Smooth muscle cell of the pulmonary artery (primary cell): ENCODE measurements at places on chromosomes 7 and 10. TPM values are rescaled to one million over a fixed set of nuclear protein-coding genes. Genes with fewer than 3 reads are reported as not detected.

The TAX1BP1 gene
- total RNA-seq, result 106 and 114 TPM in 2 replicates

The TCAF2 gene
- 3.5 and 7.2 TPM in 2 replicates for total RNA-seq

The CALHM3 gene
- not detected in 2 replicates for total RNA-seq

The AUTS2 gene
- 4.9 and 5.3 TPM in 2 replicates for total RNA-seq

The NT5C3A gene
- 9.5 and 10.0 TPM in 2 replicates for total RNA-seq

The SFTPA1 gene
- total RNA-seq, result not detected in 2 replicates

The IFIT1B gene
- total RNA-seq, result 0.03 TPM in 1 of 2 replicates, not detected in the other

The MKI67 gene
- 3.3 and 7.4 TPM in 2 replicates for total RNA-seq

The TNS3 gene
- total RNA-seq, result 74.0 and 99.2 TPM in 2 replicates

The NKX6-2 gene
- total RNA-seq, result not detected in 2 replicates

The CDC14C gene
- total RNA-seq, result not detected in 2 replicates

The OPN4 gene
- not detected in 2 replicates for total RNA-seq

The SORCS1 gene
- total RNA-seq, result 0.20 TPM in 1 of 2 replicates, not detected in the other

The TUBAL3 gene
- total RNA-seq, result not detected in 2 replicates

The COL1A2 gene
- 7,425 and 10,972 TPM in 2 replicates for total RNA-seq

The AOC1 gene
- total RNA-seq, result not detected in 2 replicates

The NCF1 gene
- total RNA-seq, result not detected in 2 replicates

The WNT2 gene
- 0.20 TPM in 1 of 2 replicates, not detected in the other for total RNA-seq

The ST8SIA6 gene
- 0.13 TPM in 1 of 2 replicates, not detected in the other for total RNA-seq

The SEPTIN7 gene
- total RNA-seq, result 213 and 289 TPM in 2 replicates

The TMEM176A gene
- not detected in 2 replicates for total RNA-seq

The COL26A1 gene
- total RNA-seq, result not detected in 2 replicates

The TACR2 gene
- 0.13 and 0.20 TPM in 2 replicates for total RNA-seq

The CTTNBP2 gene
- 1.2 and 1.9 TPM in 2 replicates for total RNA-seq

The SYT15 gene
- 0.17 and 0.20 TPM in 2 replicates for total RNA-seq

The SMKR1 gene
- 0.20 TPM in 1 of 2 replicates, not detected in the other for total RNA-seq

The AKAP9 gene
- total RNA-seq, result 33.9 and 41.4 TPM in 2 replicates

The OR2A12 gene
- not detected in 2 replicates for total RNA-seq

The PON1 gene
- total RNA-seq, result not detected in 2 replicates

The ANXA8L1 gene
- total RNA-seq, result not detected in 2 replicates

The SUN3 gene
- total RNA-seq, result not detected in 2 replicates

The ATOH7 gene
- 0.07 TPM in 1 of 2 replicates, not detected in the other for total RNA-seq

The IPMK gene
- 6.7 and 8.5 TPM in 2 replicates for total RNA-seq

The GCK gene
- 1.0 and 1.4 TPM in 2 replicates for total RNA-seq

The KLF14 gene
- not detected in 2 replicates for total RNA-seq

The PNLIPRP1 gene
- not detected in 2 replicates for total RNA-seq

The HTR5A gene
- not detected in 2 replicates for total RNA-seq

The SCRN1 gene
- total RNA-seq, result 92.3 and 146 TPM in 2 replicates

The HMX3 gene
- not detected in 2 replicates for total RNA-seq

The HOGA1 gene
- 0.43 and 1.4 TPM in 2 replicates for total RNA-seq

The LRIT1 gene
- total RNA-seq, result not detected in 2 replicates

The CXCL12 gene
- 101 and 348 TPM in 2 replicates for total RNA-seq

The PLCE1 gene
- total RNA-seq, result 1.8 and 2.5 TPM in 2 replicates

The CAMK1D gene
- total RNA-seq, result 3.8 and 7.2 TPM in 2 replicates

The HOXA6 gene
- total RNA-seq, result 1.4 TPM in 1 of 2 replicates, not detected in the other

The MOGAT3 gene
- total RNA-seq, result not detected in 2 replicates

The PIP gene
- not detected in 2 replicates for total RNA-seq

The GIMAP2 gene
- total RNA-seq, result 0.43 and 1.7 TPM in 2 replicates

The GIMAP5 gene
- total RNA-seq, result not detected in 2 replicates

The CTAGE8 gene
- 0.17 TPM in 1 of 2 replicates, not detected in the other for total RNA-seq

The ASZ1 gene
- total RNA-seq, result not detected in 2 replicates

The NKX1-2 gene
- total RNA-seq, result not detected in 2 replicates

The TMEM130 gene
- 0.36 and 1.0 TPM in 2 replicates for total RNA-seq

The DGKB gene
- 0.07 and 0.13 TPM in 2 replicates for total RNA-seq

The PTPRZ1 gene
- 0.36 and 0.46 TPM in 2 replicates for total RNA-seq

The FAM180A gene
- 51.3 and 119 TPM in 2 replicates for total RNA-seq
